ENCODE measurements at places on chromosomes 5 and 9.

GRCh38 chr5:17734011-17734410 lies 99.8 kb downstream of the TAF11L14 start:
- DNase-seq, result no peak

DNA sequence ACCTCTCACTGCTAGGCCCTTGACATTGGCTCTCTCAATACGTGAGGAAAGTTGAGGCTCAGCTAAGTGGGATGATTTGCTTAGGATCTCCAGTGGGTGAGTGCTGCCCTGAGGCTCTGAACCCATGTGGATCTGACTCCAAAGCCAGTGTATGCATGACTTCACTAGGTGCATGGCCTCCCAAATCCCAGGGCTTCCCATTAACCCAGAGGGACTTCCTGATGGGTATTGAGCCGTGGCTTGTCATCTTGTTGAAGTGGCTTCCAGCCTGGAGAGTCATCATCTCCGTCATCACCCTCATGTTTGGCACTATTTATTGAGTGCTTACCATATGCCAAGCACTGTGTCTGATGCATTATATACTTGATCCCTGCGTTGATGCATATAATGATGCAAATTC lies 37.3 kb upstream of the TEX48 start:
- DNase-seq, result no peak

DNA sequence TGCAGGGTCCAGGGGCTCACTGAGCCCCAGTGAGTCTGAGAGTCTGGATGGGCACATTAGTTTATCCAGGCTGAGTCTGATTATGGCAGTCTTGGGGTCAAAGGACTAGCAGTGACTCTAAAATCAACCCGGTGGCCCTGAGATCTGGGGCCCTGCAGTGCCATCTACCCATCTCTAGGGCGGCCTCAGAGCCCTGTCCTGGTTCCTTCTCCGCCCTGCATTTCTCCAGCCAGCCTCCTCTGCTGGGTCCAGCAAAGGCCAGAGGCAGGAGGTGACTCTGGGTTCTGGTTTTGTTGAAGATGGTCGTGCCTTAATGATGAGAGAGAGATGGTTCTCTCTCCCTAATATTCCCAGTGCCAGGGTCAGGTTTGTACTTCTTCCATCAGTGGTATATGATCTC lies 15.0 kb downstream of the DCANP1 start:
- no peak for DNase-seq

- DNase-seq, result no peak
Observed at GRCh38 chr9:37618817-37619216, 26.4 kb upstream of the TOMM5 start.

- no peak for DNase-seq
Observed at GRCh38 chr9:95297316-95297715, 20.2 kb downstream of the FANCC start.

DNA sequence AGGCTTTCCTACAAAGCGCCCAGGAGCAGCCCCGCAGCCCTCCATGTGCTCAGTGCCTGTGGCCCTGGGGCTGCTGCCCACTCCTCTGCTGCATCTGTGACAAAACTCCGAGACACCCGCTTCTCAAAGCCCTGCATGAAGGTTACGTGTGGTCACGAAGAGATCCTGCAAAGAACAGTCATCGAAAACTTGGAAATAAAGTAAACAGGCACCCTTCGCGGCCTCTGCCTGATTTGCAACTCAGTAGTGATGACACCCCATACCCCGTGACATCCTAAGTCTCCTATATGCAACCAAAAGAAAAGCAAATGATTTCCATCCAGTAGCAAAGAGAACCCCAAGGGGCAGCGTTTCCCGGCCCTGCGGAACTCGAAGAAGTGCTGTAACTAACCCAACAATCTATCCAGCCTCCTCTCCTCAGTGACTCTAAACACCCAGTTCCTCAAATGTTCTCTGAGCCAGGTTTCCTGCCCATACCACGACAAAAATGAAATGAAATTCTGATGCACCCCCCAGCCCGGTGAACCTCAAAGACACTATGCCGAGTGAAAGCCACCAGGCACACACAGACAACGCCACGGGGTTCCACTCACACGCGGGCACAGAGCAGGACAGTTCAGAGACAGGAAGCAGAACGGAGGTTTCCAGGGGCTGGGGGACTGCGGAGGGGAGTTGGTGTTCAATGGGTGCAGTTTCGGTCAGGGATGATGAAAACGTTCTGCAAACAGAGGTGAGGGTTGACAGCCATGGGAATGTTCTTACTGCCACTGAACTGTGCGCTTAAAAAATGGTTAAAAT lies 19.0 kb downstream of the NACC2 start:
- DNase-seq, result no peak

GRCh38 chr5:57408714-57409113 lies 73.9 kb downstream of the ACTBL2 start:
- no peak for DNase-seq

DNA sequence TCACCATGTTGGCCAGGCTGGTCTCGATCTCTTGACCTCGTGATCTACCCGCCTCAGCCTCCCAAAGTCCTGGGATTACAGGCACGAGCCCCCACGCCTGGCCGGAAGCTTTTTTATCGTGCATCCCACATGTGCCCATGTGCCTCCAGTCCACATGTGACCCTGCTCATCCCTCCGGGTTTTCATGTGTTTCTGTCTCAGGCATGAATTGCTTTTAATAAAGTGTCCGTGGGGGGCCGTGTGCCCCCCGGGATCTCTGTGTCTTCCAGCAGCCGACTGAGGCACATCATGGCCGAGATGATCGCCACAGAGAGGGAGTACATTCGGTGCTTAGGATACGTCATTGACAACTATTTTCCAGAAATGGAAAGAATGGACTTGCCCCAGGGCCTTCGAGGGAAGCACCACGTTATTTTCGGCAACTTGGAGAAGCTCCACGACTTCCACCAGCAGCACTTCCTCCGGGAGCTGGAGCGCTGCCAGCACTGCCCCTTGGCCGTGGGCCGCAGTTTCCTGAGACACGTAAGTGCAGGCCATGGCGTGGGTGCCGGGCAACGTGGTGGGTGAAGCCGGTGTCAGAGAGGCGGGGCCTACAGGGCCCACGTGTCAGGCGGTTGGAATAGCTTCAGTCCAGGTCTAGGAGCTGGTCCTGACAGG lies 22.1 kb upstream of the LRRC14B start:
- no peak for DNase-seq

DNA sequence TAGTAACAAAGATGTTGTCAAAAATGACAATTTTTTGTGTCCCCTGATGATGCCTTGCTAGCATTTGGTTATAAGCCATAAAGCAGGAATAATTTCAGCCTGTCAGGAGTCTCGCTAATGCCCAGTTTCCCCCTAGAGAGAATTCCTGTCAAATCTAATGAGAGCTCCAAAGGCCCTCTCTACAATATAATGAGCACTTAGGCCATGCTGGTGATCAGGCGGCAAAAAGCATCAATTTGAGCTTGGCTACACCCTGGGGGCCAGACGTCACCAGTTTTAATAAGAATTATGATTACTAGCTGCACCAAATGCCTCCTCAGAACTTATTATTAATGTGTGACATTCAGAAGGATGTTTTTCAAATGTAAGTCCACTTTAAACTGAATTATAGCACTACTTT lies 6.1 kb downstream of the TLE1 start:
- no peak for DNase-seq

DNA sequence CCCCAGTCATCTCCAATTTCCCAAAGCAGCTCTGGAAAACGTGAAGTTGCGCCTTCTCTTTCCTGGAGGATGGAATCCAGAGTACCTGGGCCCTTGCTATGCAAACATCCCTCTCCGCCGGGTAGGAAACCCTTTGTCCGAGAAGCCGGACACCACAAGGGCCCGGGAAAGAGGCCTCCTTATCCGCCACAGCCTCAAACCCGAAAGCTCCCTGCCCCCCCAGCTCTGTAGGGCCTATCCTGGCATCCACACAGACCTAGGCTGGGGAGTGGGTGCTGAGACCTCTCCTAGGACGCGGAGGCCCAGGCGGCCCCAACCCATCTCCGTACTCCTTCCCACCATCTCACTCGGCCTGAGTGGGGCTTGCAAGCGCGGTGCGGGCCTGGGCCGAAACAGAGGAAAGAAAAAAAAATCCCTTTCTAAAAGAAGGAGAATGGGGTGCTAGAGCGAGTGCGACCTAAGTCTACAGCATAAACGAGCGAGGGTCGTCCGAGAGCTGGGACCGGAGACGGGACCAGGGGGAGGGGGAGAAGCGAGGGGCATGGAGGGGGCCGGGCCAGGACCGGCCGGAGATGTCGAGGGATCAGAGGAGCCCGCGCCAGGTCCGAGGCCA lies 624 bp downstream of the FBXW11 start:
- DNase-seq, result no peak

GRCh38 chr9:120874226-120875194 lies 2.5 kb downstream of the PHF19 start:
- no peak for DNase-seq

DNA sequence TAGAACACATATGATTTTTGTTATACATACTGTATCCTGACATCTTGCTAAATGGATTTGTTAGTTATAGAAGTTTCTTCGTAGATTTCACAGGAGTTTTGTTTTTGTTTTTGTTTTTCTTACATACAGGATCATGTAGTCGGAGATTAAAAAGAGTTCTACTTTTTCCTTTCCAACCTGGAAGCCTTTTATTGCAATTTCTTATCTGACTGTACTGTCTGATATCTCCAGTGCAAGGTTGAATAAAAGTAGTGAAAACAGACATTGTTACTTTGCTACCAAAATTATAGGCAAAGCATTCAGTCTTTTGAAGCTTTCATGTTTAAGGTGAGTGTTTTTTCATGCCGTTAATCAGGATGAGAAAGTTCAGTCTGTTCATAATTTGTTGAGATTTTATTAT lies 117.4 kb upstream of the PRSS3 start:
- no peak for DNase-seq

DNA sequence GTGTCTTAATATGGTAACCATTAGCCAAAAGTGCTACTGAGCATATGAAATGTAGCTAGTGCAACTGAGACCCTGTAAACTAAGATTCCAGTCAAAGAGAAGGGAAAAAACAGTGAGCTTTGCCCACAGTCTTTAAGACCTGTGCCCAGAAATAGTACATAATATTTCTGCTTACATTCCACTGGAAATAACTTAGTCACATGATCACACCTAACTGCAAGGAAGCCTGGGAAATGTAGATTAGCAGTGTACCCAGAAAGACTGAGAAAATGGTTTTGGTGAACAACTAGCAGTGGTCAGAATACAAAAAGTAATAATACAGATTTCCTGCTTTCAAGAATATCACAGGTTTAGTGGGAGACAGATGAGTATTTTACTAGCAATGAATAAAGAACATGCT lies 2.5 kb upstream of the CPLANE1 start:
- no peak for DNase-seq

GRCh38 chr9:4812858-4813257 lies 20.1 kb downstream of the RCL1 start:
- DNase-seq, result no peak

- DNase-seq, result no peak
Observed at GRCh38 chr5:1652873-1653697, 129.3 kb upstream of the LPCAT1 start.

- DNase-seq, result no peak
Observed at GRCh38 chr9:125984461-125984860, 237.3 kb downstream of the PBX3 start.

DNA sequence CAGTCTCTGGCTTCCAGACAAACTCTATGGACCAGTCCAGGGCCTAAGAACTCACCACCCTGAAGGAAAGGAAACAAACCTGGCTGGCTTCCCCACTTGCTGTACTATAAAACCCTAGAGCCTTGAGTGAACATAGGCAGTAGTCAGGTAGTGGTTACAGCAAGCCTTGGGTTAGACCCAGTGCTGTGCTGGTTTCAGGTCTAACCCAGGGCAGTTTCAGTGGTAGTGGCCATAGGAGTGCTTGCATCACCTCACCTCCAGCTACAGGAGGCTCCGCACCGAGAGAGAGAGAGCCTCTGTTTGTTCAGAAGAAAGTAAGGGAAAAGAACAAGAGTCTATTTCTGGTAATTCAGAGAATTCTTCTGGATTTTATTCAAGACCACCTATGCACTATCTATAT lies 714.1 kb upstream of the CDH10 start:
- DNase-seq, result no peak

DNA sequence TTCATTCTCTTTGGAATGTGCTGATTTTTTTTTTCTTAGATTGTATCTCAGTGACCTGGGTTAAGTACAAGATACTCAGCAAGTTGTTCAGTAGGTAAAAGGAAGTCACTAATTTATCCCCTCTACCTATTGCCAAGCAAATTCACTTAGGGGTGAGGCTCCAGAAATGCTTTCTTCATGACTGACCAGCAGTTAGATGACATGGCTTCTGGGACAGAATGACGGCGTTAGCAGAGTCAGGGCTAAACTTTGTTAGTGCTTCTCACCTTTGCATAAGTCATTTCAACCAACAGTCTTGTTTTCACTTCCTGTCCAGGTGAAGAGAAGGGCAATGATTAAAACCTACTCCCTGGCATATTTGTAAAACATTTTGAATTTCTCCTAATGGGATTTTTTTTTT lies 20.2 kb upstream of the MTAP start:
- DNase-seq, result no peak

- DNase-seq, result no peak
Observed at GRCh38 chr9:5608298-5609225, 20.3 kb upstream of the RIC1 start.

- no peak for DNase-seq
Observed at GRCh38 chr5:136330353-136331038, 34.8 kb downstream of the TRPC7 start.

GRCh38 chr5:38872826-38873225 lies 27.0 kb downstream of the OSMR start:
- no peak for DNase-seq

DNA sequence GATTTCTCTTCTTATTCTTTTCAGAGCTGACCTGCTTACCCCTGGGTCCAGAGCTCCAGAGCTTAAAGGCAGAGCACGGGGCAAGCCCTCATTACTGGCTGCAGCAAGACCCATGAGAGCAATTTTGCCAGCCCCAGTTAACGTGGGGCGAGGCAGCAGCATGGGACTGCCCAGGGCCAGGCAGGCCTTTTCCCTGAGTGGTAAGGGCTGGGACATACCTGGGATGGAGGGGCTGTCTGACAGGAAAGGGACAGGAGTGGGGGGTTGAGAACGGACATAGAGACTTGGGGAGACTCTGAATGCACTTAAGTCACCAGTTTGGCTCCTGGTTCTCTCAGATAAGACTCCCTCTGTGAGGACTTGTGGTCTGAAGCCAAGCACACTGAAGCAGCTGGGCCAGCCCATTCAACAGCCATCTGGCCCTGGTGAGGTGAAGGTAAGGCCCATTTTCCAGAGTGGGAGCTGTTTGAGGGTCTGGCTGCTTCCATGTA lies 26.2 kb downstream of the HMGXB3 start:
- no peak for DNase-seq

- DNase-seq, result no peak
Observed at GRCh38 chr9:124427281-124427680, 12.0 kb upstream of the PSMB7 start.

DNA sequence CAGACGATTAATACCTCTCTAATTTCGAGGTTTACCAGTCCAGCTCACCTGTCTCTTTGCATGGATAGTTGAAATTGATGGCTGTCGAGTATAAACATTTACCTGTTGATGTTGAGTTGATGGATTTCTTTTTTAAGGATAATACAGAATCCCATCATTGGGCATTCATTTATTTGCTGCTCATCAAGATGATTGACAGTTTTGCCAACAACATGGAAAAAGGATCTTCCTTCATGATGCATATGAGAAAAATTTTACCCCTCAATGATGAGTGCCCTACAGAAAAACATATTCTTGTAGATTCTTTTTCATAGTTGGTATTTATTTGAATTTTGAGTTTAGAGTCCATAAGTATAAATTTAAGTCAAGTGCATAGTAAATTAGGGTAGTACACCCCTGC lies 59.2 kb downstream of the ZCCHC7 start:
- no peak for DNase-seq

Measured in T-cell (primary cell).